HepG2 (cell line): ENCODE measurements at places on chromosomes 2 and 18. TPM values are rescaled to one million over a fixed set of nuclear protein-coding genes. Genes with fewer than 3 reads are reported as not detected.

DNA sequence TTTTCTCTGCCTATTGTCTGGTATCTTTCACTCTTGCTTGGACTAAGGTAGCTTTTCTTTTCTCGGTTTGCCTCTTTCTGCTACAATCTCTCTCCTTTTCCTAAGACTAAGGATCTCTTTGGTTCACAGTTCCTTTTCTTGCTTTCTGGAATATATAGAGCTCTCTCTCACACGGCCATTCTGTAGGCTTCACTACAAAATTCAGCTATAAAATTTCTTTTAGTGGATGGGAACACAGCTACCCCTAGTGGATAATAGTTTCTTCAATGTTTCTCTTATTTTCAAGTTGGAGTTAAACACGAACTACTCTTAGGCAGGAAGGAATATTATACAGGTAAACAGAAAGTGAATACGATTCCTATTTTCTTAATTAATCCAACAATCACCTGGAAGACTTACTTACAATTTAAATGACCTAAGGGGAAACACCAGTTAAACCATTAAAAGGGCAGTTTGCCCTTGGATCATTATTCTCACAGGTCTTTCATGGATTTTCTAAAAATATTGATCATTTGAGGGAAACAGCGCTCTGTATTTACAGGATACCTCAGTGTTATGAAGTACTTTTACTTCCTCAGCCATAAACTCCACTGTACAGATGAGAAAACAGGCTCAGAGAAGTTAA lies 140.5 kb downstream of the LRP2 start:
- no peak for DNase-seq

- DNase-seq = no peak
These were observed 66.5 kb downstream of the KCTD18 start for GRCh38 chr2:200443376-200443775.

DNA sequence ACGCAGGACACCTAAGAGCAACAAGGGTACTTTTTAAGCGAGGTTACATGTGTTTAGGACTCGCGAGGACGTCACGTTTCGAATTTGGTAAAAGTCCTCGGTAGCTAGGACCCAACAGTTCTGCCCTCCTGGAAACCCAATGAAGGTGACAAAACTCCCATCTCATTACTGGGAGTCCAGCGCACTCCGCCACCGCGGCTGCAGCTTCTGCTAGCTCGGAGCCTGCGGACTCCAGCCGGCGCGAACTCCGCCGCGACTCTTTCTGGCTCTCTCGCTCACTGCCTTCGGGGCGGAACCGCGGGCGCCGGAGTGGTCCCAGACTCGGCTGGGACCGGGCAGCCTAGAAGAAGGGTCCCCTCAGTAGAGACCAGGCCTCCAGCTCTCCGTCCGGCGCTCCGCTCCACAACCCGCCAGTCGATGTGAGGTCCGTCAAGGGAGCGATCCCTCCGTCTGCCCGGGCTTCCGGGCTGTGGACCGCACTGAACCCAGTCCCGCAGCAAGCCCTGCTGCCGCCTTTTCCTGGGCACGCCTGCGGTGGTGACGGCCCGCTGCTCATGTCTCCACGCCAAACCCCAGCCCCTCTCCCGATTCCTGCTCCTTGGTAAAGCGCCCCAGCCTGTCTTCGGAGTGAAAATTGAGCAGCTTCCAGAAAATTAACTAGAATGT lies 3.0 kb upstream of the OSR1 start:
- no peak for DNase-seq

GRCh38 chr2:98643496-98644100 lies 35.2 kb downstream of the UNC50 start:
- DNase-seq = no peak

DNA sequence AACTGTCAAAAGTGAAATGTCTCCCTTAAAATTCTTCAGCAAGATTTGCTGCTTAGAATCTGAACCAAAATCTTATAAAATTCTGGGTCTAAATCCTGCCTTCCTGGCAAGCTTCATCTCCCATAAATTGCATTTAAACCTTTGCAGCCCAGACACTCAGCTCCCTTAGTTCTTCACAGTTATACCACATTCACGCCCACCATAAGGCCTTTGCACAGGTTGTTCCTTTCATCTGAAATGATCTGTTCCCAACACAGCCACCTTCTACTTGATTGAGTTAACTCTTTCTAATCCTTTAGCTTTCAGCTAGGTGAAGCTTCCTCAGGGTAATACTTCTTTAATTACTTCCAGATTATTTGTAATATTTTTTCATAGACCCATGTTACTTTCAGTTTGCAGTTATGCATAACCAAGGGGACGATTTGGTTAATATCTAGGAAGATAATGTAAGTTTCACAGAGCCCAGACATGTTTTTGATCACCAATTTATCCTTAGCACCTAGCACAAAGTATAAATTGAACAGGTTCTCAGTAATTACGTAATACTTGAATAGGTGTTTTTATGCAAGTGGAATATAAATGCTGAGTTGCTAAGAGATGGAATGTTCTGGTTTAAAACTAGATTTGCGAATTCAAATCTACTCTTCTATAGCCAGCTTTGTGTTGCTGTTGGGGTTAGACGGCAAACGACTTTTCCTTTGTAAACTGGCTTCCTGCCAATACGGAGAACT lies 779.7 kb upstream of the PKDCC start:
- no peak for DNase-seq

DNA sequence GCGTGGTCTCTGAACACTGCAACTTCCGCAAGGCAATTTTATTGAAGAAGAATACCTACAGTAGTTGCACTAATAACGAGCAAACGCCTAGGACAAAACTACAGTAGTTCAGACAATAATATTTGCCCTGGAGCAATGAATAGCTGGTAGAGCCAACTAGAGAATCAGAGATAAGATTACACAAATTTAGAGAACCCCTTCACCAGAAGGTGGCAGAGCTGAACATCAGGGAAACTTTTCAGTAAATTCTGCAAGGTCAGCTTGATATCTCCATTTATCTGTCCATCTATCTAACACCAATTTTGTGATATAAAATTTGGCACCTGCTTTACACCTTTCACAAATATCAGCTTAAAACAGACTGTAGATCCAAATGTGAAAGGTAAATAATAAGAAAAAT lies 43.8 kb downstream of the CDH19 start:
- DNase-seq = peak; percentile 34

DNA sequence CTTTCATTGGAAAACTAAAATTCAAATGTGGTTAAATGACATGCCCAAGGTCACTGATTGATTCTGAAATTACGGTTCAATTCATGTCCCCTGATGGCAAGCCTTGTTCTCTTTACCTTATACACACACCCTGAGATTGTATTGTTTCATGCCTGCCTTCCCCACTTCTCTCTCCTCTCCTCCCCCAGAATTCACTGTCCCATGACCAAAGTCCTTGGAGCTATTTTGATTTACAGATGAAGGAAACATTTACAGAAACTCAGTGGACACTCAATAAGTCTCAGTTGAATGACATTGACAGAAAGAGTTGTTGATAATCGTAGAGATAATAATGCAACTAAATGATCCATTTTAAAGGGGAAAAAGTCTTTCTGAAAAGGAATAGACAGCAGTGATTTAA lies 33.1 kb upstream of the SIX2 start:
- DNase-seq = no peak

DNA sequence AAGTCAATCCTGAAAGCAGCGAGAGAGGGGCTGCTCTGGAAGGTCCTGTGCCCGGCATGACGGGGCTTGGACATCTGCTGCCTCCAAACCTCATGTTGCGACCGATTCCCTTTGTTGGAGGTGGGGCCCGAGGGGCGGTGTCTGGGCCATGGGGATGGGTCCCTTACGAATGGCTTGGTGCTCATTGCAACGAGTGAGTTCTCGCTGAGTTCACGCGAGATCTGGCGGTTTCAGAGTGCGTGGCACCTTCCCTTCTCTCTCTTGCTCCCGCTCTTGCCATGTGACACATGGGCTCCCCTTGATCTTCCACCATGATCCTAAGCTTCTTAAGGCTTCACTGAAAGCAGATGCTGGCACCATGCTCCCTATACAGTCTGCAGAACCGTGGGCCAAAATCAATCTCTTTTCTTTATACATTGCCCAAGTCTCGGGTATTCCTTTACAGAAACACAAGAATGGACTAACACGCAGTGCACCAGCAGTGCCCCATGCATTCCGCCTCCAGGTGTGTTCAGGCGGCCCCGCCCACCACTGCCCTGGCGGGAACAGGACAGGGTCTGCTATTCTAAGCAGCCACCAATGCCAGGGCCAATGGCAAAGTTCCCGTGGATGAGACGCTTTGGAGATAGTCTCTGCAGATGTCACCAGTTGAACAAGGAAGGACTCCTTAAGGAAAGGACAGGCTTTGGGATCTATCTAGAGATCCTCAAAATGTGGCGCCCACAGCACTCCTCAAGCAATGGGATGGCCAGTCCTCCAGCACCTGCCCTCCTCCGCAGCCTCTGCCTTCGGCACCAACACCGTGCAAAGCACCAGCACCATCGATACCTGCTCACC lies 63.4 kb downstream of the ZNF516 start:
- no peak for DNase-seq

DNA sequence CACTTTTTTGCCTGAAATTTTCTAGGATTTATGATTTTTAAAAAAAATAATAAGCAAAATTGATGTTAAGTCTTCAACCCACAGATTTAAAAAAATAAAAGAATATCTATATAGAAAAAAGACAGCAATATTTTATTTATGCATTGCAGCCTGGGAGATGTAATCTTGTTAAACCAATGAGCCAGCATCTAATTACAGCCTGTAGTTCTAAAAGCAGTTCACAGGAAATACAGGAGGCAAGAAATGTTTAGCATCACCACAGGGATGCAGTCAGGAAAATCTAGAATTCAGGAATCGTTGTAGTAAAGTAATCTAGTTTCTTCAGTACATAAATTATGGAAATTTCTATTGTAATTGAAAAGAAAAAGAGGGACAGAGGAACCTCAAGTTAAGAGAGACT lies 17.2 kb downstream of the UGGT1 start:
- no peak for DNase-seq

ID2 gene
- total RNA-seq = 214 and 258 TPM in 2 replicates

TMEM150A gene
- total RNA-seq = 24.0 and 30.1 TPM in 2 replicates

TRIM43 gene
- total RNA-seq = not detected in 2 replicates

PRSS56 gene
- not detected in 2 replicates for total RNA-seq

AGXT gene
- total RNA-seq = 30.5 and 41.9 TPM in 2 replicates

DLGAP1 gene
- total RNA-seq = not detected in 2 replicates
